Spinal cord (tissue), 10 donors: ENCODE measurements at places on chromosomes 3 and 15.

- DNase-seq: no peak
Observed at GRCh38 chr15:56894601-56895000, 23.8 kb upstream of the TCF12 start.

DNA sequence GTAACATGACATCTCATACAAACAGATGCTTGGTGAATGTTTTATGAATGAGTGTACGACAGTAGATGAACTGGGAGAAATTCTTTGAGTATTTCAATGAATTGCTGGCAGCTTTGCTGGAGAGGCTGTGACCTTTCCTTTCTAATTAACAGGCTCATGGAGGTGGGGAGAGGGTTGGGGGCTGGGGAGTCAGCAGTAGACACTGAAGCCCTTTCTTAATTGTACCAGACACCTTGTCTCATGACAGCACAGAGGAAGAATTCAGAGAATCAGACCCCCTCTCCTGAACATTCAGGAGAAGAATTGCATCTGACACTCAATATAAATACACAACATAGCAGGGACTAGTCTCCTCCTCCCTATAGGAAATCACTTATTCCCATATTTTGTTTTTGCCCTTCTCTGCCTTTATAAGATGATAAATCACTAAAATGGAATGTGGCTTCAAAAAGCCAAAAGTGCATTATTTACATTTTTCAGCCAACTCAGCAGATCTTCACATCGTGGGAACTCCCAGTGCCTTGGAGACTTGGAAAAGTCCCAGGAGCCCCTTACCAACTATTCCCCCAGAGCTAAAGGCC lies 66.2 kb upstream of the TPM1 start:
- DNase-seq: no peak

- no peak for DNase-seq
Observed at GRCh38 chr3:142651711-142652110, 55.5 kb downstream of the PLS1 start.

DNA sequence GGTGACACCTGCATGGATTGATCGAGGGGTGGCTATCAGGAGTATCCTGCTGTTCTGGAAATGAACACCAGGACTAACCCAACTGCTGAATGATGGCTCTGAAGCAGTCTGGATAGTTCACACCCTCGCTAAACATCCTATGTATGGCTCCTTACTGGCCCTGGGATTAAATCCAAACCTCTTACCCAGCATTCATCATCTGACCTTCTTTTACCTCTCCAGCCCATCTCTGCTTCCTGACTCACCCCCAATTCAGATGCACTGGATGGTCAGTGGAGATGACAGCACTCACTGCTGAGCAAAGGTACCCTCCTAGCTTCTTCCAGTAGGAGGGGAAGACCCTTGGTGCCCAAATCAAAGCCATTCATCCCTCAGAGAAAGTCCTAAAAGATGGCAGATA lies 235.2 kb upstream of the TRIM42 start:
- no peak for DNase-seq

- DNase-seq: no peak
Observed at GRCh38 chr3:195162033-195162669, 108.8 kb downstream of the XXYLT1 start.

- DNase-seq: peak; percentile 31
Observed at GRCh38 chr3:195246581-195246995, 24.4 kb downstream of the XXYLT1 start.

- DNase-seq: no peak
Observed at GRCh38 chr15:101122266-101122665, 129.6 kb downstream of the CHSY1 start.

DNA sequence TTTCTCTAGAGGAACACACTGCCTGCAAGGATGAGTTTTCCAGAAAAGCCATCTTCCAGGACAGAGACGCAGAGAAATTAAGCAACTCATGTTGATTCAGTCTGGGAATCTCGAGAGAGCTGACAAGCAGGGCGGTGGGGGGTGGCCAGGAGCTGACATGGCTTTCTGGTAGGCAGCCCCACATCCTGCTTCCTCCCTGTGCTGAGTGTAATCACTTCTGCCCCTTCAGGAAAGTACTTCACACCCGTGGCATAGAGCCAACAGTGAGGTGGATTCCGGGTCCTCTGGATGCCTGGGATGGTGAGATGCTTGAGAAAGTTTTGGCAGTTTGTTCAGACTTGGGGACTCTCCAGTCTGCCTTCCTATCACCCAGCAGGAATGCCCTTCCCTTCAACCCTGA lies 221.1 kb downstream of the SLCO3A1 start:
- DNase-seq: no peak

- no peak for DNase-seq
Observed at GRCh38 chr3:28247286-28247685, 5.9 kb downstream of the CMC1 start.

- no peak for DNase-seq
Observed at GRCh38 chr15:41690636-41691035, 30.4 kb downstream of the MGA start.

DNA sequence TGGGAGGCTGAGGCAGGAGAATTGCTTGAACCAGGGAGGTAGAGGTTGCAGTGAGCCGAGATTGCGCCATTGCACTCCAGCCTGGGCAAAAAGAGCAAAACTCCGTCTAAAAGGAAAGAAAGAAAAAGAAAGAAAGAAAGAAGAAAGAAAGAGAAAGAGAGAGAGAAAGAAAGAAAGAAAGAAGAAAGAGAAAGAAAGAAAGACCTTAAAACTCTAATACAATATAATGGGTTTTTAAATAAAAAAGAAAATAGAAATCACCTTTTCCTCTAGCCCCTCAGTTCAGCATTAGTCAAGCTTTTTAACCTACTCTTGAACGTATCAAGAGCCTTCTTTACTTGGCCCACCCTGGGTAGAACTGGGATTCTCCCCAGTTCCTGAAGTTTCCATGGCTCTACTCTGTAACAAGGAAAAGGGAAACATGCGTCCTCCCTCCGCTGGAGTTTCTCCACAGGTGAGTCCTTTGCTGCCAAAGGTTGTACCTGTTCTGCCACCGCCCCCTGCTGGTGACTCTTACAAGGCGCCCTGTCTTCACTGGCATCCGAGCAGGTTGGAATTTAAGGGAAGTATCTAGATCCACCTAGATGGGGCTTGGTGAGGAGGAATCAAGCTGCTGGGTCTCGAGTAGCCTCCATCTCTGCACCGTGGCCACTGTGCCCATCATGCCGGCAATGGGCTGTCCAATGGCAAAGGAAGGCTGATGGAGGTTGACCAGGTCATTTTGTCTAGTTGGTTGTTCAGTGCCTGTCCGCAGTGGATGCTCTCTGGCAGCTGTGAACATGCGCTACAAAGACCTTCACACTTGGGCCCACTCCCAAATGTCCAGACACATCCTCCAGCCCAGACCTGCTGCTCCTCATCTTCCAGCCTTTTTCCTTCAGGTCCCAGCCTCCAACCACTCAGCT lies 20.6 kb upstream of the EPHB3 start:
- DNase-seq: no peak

GRCh38 chr15:82530606-82531379 lies 9.5 kb downstream of the RPS17 start:
- no peak for DNase-seq

GRCh38 chr3:52529376-52530333 lies 4.0 kb downstream of the NT5DC2 start:
- DNase-seq: no peak

DNA sequence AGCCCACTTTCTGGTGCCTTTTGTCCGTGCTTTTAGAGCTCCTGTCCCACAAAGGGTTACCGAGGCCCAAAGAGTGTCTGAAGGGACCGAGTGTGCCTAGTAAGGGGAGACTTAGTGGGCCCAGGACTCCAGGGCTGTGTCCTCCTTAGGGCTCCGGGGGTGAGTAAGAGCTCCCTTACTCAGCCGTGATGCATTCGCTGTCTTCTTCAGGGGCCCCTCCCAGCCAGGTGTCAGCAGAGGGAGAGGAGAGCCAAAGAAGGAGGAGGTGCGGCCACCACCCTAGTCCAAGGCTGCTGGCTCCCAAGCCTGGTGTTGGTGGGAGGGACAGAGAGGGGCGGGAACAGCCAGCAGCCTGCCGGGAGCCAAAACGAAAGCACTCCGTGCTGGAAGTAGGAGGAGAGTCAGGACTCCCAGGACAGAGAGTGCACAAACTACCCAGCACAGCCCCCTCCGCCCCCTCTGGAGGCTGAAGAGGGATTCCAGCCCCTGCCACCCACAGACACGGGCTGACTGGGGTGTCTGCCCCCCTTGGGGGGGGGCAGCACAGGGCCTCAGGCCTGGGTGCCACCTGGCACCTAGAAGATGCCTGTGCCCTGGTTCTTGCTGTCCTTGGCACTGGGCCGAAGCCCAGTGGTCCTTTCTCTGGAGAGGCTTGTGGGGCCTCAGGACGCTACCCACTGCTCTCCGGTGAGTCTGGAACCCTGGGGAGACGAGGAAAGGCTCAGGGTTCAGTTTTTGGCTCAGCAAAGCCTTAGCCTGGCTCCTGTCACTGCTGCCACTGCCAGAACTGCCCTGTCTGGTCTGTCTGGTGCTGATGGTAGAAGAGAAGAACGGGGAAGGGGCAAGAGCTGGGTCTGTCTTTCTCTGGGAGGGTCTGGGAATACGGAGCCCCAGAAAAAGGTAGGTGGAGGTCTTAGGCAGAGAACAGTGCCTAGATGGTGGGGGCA lies at the start of gene IL17RC:
TSS of gene IL17RC (plus strand) at position 365 of the 947 bp plus-strand sequence. CDS start at position 583, 218 bp downstream.
- DNase-seq: no peak

- no peak for DNase-seq
Observed at GRCh38 chr3:128655531-128655930, 4.9 kb upstream of the RPN1 start.

GRCh38 chr3:176794406-176794805 lies 402.9 kb downstream of the TBL1XR1 start:
- peak; percentile 16 for DNase-seq

GRCh38 chr3:141939759-141940158 lies 63.3 kb downstream of the ATP1B3 start:
- DNase-seq: no peak

- DNase-seq: no peak
Observed at GRCh38 chr3:73461547-73461946, 163.2 kb downstream of the PDZRN3 start.

DNA sequence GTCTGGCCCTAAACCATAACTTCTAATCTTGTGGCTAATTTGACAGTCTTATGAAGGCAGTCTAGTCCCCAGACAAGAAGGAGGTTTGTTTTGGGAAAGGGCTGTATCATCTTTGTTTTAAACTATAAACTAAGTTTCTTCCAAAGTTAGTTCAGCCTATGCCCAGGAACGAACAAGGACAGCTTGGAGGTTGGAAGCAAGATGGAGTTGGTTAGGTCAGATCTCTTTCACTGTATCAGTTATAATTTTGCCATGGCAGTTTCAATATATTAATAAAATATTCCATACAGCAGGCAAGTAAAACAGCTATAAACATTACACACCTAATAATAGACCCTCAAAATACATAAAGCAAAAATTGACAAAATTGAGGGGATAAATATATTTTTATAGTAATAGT lies 13.1 kb upstream of the ZNF662 start:
- DNase-seq: no peak

- DNase-seq: no peak
Observed at GRCh38 chr15:35450492-35450891, 95.5 kb downstream of the DPH6 start.

DNA sequence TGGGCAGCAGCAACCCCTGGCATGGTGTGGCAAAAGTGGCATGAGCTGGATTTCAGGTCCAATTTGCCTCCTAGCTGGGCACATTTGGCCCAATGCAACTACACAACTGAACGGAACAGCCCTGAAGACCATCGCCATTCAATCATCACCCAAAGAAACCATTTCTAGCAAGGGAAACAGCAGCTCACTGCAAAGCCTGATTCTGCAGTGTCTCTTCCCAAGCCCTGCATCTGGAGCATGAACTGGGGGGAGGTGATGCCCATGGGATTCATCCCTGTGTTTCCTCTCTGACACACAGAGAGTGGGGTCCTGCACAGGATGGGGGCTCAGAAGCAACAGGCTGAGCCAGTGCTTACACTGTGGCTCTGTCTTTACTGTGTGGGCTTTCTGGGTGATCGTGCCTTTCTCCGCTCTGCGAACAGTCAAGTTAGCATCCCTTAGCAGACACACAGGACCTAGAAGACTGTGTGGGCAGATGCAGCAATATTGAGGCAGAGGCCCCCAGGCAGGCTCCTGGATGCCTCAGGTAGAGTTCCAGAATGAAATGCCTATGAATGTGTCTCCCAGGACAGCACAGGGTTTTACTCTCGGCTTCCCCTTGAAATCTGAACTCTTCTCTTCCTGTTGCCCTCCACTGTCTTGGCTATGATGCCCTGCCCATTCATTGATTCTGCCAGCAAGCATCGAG lies 91.1 kb upstream of the ALDH1A3 start:
- DNase-seq: no peak

DNA sequence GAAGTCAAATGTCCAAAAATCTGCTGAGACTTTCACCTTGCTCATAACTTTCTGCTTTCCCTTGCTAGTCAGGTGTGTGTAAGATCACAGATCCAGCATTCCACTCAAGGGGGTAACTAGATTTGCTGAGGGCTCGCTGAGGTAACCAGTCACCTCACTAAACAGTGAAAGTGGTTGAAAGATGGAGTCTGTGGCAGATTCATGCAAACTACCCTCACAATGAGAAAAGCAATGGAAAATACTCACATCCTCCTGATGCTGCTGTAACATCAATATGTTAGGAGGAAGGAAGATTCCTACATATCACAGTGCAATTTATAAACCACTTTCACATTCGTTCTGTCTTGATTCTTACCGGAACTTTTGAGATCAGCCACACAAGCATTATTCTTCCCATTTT lies 174.3 kb upstream of the BCL6 start:
- DNase-seq: no peak

DNA sequence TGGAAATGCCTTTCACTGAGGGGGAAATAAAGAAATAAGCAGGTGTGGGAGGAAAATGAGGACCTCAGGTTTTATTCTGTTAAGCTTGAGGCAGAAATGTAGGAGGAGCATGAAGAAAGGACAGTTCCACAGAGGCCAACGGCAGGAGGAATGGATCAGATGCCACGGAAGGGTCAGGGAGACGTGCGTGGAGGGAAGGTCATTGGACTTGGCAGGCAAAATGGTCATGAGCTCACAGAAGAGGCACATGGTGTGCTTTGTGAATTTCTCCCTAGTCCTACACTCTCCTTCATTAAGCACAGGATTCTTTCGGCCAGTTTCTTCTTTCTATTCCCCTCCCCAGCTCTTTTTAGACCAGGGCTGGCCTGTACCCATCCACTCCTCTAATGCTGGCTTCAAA lies 32.5 kb upstream of the THSD4 start:
- no peak for DNase-seq

DNA sequence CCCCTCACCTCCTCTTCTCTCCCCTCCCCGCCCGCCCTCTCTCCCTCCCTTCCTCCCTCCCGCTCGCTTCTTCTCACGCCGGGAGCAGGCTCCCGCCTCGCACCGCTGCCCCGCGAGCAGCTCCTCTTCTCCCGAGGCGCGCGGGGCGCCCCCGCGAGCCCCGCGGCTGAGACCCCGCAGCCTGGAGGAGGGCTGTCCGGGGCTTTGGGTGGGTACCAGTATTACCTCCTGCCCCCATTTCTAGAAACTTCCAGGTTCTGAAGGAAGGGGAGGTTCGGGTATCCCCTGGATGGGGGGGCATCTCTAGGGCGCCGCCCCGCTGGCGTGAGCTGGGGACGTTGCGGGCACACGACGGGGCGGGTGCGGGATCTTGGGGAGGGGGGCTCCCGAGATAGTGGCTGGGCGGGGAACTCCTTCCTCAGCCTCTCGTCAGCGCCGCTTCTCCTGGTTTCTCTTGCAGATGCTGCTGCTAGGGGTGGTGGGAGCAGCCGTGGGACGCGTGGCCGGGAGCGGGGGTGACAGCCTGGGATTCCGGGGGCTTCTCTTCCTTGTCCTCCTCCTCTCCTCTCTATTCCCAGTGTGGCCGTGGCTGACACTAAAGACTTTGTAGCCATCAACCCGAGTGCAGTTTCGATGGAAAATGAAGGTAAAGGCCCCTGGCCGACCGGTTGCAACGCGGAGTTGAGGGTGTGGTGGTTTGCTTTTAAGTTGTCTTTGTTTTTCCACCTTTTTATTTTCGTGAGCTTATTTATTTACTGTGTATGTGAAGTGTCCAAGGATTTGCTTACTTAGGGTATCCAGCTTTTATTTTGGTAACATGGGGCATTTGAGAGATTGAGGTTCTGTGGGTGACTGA lies 474 bp downstream of the ATP2C1 start:
- peak; percentile 26 for DNase-seq
